ENCODE measurements at places on chromosomes 7 and 10.
A peak's percentile ranks its signal among the peaks of the same experiment; 100 is the strongest.

GRCh38 chr10:127911218-127911866, 4.4 kb downstream of the PTPRE start:
- DNase-seq, result no peak

DNA sequence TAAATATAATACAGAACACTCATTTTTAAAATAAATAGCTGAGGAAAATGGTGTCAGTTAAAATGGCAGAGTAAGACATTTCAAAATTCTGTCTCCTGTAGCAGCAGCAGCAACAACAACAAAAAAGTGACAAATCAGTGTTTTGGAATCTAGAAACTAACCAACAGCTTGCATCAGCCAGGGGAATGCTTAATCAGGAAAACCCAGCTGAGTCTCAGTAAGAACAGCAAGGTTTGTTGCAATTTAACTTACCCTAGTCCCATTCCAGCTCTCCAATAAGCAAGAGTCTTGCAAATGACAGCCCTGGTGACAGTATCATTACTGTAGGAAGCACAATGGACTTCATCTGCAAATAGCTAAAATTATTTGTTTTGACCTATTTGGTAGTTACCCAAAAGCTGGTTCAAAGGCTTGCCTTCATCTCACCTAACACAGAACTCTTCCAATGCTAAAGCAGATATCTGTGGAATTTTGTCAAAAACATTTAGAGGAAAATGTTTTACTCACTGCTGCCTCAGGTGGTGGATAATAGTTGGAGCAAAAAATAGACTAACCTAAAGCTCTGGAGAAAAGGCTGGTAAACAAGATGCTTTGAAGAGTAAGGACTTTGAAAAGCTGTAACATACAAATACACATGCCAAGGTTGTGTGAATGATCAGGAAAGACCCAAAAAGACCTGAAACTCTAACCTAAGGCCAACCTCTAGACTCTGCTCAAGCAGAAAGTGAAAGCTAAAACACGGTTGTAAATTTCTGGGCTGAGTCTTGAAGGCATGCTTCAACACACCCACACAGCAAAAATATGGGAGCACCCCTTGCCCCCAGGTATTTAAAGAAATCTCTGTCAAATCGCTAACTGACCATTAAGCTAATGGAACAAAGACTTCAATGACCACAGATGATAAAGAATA, 9.9 kb upstream of the ARHGAP22 start:
- no peak for DNase-seq

- DNase-seq, result no peak
These were observed 495.3 kb downstream of the LRMDA start for GRCh38 chr10:75926763-75927162.

DNA sequence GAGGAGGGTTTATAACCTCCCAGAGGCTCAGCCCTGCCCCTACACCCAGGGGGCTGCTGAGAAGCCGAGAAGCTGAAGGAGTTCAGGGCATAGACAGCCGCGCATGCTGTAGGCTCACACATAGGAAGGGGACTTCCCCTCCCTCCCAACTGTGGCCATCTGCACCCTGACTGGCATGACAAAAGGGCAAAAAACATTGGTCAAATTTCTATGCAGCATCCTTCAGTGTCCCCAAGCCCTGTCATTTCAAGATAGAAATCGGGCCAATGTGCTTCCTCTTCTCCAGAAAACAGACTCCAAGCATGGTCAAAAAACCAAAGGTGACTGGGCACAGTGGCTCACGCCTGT, 55.9 kb upstream of the MYL10 start:
- no peak for DNase-seq

DNA sequence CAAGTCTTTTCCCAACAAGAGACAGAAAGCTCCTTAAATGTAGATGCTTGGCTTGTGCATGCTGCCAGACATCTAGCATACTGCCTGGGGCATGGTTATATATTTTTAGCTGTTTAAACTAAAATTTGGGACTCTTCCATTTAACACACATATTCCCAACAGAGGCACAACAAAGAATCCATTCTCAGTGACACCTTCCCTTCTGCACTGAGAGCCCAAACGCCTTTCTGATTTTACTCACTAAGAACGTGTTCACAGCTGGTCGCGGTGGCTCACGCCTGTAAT, 49.9 kb downstream of the CPVL start:
- no peak for DNase-seq

DNA sequence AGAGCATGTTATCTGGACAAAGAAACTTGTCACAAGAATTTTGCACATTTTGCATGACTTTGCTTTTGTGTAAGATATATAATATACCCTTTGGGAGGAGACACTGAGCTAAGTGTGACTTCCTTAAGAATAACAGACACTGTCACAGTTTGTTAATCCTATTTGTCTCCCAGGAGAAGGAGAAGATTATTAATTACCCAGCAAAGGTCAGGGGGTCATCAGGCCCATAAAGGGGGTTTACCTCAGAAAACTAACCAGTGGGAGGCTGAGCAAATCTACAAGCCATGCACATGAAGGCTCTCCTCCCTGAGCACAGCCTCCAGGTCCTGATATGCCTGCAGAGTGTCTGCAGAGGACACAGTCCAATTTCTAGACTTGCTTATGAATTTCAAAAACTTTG, 10.1 kb upstream of the MET start:
- DNase-seq, result no peak

DNA sequence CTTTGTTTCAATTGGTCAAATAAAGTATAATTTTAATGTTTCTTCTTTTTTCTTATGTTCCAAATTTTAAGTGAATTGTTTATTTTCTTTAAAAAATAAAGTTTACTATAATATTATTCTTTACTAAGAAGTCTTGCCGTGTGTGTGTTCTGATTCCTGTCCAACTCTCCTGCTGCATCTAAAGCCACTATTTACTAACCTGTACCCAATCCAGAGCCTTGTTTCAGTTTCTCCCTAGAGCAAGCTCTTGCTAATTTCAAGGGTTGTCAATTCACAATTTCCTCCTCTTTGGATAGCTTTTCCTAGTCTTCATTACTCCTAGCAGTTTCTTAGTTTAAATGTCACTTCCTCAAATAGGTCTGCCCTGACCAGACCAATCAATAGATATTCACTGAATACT, 314.9 kb upstream of the SEMA3A start:
- DNase-seq, result no peak

DNA sequence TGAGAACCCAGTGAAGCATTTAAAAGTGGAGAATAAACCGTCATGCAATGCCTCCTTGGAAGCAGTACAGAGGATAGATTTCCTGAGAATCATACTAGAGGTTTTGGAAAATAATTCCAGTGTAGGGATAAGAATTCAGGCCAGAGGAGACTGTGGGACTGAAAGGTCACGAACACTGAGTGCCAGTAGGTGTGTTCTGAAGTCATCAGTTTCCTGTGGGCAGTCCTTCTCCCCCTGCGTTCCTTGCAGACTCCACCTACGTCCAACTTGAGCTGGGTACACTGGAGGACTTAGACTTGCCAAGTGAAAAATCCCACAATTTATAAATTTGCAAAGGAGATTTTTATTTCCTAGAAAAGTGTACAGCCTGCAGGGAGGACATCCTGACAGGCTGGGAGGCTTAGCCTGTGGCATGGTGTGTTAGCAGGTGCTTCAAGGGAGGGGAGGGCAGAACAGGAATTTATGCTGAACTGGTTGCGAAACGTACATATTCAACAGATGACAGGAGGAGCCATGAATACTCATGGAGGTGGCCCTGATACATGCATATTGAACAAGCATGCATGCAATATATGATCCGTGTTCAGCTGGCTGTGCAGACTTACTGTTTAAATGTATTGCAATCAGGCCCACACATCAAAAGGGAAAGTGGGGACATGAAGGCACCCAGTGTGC, 72.9 kb upstream of the POM121L12 start:
- no peak for DNase-seq

GRCh38 chr7:47786557-47787248, 161.6 kb downstream of the PKD1L1 start:
- no peak for DNase-seq

DNA sequence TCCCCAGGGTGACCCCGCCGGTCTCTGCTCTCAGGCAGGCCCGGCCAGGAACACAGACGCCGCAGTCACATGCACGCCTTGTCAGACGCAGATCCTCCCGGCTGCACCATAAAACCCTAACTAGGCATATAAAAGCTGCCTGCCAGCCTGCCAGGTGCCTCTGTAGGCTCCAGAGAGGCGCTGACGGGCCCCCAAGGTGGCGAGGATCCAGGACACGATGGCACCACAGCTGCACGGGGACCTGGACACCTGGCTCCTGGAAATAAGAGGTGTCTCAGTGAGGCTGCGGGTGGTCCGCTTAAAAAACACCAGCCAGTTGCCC, 21.9 kb upstream of the GDF10 start:
- DNase-seq, result no peak

DNA sequence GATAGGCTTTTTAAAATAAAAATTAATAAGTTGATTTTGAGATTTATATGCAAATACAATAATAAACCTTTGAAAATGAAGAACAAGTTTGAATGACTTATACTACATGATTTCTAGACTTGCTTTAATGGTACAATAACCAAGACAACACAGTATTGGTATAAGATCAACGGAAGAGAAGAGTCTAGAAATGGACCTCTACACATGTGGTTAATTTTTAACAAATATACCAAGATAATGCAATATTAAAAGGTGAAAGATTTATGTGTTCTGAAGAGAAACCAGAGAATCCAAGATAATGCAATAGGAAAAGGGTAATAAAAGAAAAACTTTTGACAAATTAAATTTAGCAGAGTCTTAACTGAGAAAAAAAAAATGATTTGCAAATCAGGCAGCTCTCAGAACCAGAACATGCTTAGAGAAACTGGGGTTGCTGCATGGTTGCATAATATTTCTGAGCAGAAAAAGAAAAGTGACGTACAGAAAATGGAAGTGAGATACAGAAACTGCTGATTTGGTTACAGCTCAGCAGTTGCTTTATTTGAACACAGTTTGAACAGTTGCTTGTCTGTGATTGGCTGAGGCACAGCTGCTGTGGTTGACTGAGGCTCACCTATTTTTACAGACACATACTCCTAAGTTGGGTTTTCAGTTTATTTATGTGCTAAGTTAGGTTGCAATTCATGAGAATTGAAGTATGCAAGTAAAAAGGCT, 365.9 kb downstream of the CRPPA start:
- DNase-seq, result no peak

GRCh38 chr10:130350996-130351395, 214.8 kb downstream of the GLRX3 start:
- no peak for DNase-seq

DNA sequence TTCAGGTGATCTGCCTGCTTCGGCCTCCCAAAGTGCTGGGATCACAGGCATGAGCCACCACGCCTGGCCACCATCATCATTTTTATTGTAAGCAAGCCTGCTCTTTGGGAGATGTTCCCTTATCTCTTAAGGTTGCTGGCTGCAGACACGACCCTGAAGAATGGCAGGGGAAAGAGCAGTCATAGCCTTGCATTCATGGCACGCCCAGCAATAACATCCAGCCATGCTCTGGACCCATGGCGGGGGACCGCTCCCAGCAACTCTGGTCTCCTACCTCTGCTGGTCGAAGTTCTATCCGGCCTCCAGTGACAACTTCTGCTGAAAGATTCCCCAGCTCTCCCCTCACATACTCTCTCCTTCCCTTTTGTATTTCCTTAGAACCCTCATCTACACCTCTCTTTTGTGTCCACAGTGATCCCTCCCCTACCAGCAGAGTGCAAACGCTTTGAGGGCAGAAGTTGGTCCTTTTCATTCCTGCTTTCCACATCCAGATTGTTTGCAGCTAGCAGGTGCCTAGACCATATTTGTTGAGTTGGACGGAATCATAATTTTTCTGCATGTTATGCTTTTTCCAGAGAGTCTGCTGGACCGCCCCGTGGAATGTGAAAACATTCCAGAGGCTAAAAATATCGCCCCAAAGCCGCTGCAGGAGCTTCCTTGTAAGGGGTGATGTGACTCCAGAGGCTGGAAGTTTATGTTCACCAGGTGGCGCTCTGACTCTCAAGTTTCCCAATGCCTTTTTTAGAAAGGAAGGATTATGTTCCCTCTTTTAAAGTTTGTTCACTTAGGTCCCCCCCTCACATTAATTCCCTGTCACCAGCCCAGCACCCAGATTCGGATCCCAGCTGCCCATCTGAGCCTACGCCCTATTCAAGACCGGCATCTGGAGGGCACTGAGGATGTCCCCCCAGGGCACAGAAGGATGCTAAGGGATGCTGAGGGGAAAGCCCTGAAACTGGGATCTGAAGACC, 4.3 kb upstream of the MARVELD1 start:
- peak; percentile 39 for DNase-seq

DNA sequence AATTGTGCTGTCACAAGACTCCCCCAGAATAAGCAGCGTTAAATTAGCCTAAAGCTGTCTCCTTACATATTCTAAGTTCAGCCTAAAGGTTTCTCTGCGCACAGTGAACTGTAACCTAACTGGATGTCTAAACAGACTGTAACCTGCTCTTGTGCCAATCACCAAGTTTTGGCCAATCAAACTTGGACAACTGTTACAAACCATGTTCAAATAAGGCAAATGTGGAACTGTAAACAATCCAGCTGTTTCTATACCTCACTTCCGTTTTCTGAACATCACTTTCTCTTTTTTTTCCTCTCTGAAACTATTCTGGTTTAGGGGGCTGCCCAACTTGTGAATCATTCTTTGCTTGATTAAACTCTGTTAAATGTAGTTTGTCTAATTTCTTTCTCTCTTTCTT, 252.2 kb upstream of the HABP2 start:
- DNase-seq, result peak; percentile 8

DNA sequence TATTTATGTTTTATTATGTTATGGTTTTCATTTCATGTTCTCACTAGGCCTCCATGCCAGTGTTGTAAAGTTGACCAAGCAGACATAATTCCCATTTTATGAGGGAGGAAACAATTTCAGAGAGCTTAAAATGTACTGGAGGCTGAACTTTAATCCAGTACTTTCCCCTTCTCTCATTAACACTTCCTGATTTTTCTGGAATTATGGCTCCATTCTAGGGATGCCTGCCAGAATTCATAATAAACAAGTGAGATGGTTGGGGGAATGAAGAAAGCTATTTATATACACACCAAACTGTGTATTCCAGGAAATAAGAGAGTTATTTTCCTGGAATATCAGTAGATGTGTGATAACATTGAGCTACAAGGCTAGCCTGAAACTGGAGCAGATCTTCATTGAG, 6.9 kb downstream of the TMEM236 start:
- DNase-seq, result no peak

DNA sequence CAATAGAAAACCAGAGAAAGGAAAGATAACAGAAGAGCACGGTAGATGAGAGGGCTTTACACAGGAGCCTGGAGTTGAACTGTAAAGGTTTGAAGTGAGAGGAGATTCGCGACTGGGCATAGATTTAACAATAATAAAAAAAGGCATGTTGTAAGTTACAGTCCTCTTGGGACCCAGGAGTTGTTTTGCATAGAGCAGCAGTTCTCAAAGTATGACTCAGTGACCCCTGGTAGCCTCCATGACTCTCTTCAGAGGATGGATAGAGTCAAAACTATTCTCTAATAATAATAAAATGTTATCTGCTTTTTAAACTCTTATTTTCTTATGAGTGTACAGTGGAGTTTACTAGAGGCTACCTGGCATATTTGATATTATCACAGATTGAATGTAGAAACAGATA, 262.3 kb downstream of the SORCS3 start:
- DNase-seq, result no peak

- DNase-seq, result no peak
These were observed 54.2 kb downstream of the FOXP2 start for GRCh38 chr7:114468844-114469243.

Data from CD4-positive, alpha-beta T cell treated with Interleukin-1 beta for 1 hour (primary cell).